GM04504 (cell line): ENCODE measurements at places on chromosomes 6 and 20.

GRCh38 chr6:46011188-46012085 lies 4.2 kb downstream of the CLIC5 start:
- DNase-seq, result no peak

DNA sequence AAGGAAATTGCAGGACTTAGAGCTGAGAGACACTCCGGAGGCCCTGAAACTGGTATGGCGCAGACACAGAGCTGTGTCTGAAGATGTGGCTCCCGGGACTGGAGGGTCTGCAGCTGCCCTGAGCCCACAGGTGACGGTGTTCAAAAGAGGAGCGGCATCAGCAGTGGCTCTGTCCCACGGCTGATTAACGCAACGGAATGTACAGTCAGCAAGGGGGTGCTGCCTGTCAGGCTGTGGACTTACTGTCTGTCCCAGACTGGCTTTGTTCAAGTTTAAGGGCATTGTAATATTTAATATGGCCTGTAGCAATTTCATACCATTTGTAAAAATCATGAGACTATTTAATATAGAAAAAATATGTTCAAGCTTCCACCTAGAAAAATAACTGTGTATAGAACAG lies 228.0 kb upstream of the TAB2 start:
- DNase-seq, result no peak

DNA sequence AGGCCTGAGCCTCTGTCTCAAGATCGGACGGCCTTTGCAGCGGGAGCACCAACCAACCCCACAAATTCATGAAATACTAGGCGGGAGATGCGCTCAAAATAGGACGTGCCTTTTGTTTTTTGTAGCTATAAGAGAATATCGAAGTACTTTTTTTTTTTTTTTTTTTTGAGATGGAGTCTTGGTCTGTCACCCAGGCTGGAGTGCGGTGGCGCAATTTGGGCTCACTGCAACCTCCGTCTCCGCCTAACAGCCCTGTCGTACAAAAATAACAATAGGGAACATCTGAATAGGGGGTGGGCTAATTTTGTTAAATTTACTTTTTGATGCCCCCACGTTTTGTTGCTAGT lies 5.9 kb upstream of the TUBB2A start:
- no peak for DNase-seq

GRCh38 chr6:123655521-123656306 lies 19.0 kb upstream of the TRDN start:
- peak; percentile 2 for DNase-seq
